ENCODE measurements at places on chromosomes 13 and 19. TPM values are rescaled to one million over a fixed set of nuclear protein-coding genes. Genes with fewer than 3 reads are reported as not detected.

- H3K27me3 ChIP-seq: no peaks in the 10 kb centered on the region
- no peaks in the 10 kb centered on the region for H3K36me3 ChIP-seq
- H3K27ac ChIP-seq: no peak overlapping the region
- no peaks in the 10 kb centered on the region for H3K4me1 ChIP-seq
- H3K4me3 ChIP-seq: no peak overlapping the region
Measured at GRCh38 chr13:41608111-41608838, 150.9 kb downstream of the RGCC start.

CBARP gene
- 1.1 TPM for total RNA-seq

DNA sequence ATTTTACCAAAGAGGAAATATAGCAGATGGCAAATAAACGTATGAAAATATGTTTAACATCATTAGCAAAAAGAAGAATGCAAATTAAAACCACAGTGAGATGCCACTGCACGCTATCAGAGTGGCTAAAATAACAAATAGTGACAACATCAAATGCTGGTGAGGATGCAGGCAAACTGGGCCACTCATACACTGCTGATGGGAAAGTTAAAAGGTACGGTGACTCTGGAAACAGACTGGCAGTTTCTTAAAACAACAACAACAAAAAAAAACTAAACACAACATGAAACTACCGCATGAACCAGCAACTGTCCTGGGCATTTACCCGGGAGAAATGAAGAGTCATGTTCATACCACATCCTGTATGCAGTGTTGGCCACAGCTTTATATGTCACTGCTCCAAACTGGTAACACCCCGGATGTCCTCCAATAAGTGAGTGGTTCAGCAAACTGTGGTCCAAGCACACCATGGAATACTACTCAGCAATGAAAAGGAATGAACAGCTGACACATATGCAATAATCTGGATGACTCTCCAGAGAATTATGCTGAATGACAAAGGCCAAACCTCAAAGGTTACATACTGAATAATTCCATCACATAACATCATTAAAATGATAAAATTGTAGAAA, 22.3 kb downstream of the EPS15L1 start:
- no peaks in the 10 kb centered on the region for H3K36me3 ChIP-seq
- DNase-seq: no peak
- no peak overlapping the region for H3K27ac ChIP-seq
- H3K4me1 ChIP-seq: peaks cover 23% of the 10 kb centered on the region
- no peak overlapping the region for H3K4me3 ChIP-seq

DNA sequence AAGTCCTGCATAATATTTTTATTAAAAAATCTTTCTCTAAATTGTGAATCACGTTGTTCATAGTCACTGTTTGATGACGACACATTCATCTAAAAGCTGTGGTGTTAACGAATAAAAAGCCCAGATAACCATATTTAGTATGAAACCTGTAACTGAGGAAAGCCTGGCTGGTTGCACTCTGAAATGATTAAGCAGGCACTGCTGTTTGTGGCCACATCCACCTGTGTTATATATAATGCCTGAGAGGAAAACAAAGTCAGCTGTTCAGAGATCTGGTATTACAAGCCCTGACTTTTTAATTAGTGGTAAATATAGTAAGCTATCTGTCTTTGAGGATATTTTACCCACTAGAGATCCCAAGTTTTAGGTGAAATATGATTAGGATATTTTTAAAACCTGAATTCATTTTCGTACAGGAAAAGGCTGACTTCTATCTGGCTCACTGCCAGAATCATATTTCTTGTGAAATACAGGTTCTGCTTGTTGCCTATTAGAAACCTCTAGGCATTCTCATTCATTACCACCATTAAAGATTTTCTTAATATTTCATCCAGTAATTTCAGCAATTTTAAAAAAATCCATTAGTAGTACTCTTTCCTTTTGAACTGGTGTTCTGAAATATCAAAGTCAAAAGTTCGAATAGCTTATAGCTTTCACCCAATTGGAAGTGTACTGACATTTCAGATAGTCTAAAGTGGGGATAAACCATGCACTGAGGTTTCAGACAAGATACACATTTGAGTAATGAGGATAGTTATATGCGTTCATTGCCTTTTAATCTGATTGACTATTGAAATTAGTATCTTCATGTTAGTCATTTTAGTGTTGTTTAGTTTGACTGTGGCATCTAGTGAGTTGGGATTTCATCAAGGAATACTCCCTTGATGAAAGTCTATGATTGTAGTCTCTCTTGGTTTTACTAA, 79.7 kb downstream of the LMO7 start:
- no peaks in the 10 kb centered on the region for H3K4me1 ChIP-seq
- no peak overlapping the region for H3K27ac ChIP-seq
- DNase-seq: no peak
- no peaks in the 10 kb centered on the region for H3K27me3 ChIP-seq
- no peaks in the 10 kb centered on the region for H3K36me3 ChIP-seq

- no peak for DNase-seq
- H3K4me3 ChIP-seq: no peak overlapping the region
- no peak overlapping the region for H3K27ac ChIP-seq
- H3K4me1 ChIP-seq: no peaks in the 10 kb centered on the region
- H3K27me3 ChIP-seq: no peaks in the 10 kb centered on the region
- H3K36me3 ChIP-seq: no peaks in the 10 kb centered on the region
Measured at GRCh38 chr13:61751039-61751438, 335.4 kb upstream of the PCDH20 start.

- H3K27ac ChIP-seq: no peak overlapping the region
- H3K27me3 ChIP-seq: no peaks in the 10 kb centered on the region
- no peaks in the 10 kb centered on the region for H3K36me3 ChIP-seq
Measured at GRCh38 chr19:35194012-35194984, 34.2 kb downstream of the FAM187B start.

GRCh38 chr13:99871249-99871898, 100.2 kb downstream of the ZIC5 start:
- H3K4me1 ChIP-seq: no peaks in the 10 kb centered on the region
- H3K4me3 ChIP-seq: no peak overlapping the region
- no peak for DNase-seq
- no peaks in the 10 kb centered on the region for H3K27me3 ChIP-seq
- H3K27ac ChIP-seq: no peak overlapping the region
- no peaks in the 10 kb centered on the region for H3K36me3 ChIP-seq

DNA sequence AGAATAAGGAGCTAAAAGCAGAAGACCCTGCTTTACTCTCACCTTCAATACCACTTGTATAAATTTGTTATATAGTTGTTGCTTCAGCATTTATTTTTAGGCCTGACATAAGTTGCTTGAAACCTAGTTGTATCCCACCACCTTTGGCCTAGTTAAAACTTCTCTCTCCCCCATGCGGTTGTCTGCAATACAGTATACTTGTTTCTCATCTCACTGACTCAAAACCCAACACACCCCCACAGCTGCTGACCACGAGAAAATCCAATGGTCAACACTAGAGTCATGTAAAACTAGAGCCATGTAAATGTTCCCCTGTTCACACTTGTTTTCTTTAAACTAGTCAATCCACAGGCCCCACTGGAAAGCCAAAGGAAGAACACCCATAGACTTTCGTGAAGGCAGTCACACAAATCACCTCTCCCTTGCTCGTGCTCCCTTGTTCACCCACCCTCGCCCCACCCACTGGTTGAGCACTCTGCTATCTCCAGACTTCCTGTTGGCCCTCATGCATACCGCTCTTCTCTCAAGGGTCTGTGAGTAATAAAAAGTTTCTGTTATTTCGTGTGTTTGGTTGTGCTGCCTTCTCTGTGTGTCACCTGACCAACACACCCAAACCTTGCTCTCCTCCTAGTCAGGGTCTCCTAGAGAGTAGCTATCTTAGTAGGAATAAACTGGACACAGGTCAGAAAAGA, 12.9 kb upstream of the CCDC169 start:
- DNase-seq: no peak
- no peak overlapping the region for H3K4me3 ChIP-seq
- no peak overlapping the region for H3K27ac ChIP-seq
- peaks cover 55% of the 10 kb centered on the region for H3K36me3 ChIP-seq
- H3K27me3 ChIP-seq: no peaks in the 10 kb centered on the region
- peaks cover 4% of the 10 kb centered on the region for H3K4me1 ChIP-seq

DNA sequence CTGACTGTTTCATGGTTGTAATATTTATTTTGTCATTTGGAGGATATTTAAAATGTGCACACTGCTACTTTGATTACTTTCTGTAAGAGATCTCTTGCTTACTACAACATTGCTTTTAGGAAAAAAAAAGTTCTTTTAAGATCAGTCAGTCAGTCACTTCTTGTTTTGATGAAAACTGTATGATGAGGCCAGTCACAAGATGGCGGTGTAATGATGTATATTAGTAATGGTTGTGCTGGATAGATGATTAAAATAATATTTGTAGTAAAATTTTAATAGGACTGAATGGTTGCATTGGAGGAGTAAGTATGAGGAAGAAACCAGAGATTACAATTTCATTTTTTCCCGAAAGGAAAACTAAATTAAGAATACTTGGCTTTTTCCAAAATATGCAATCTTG, 2411.1 kb downstream of the PCDH9 start:
- H3K27me3 ChIP-seq: no peaks in the 10 kb centered on the region
- H3K4me1 ChIP-seq: no peaks in the 10 kb centered on the region
- H3K27ac ChIP-seq: no peak overlapping the region
- DNase-seq: no peak
- no peaks in the 10 kb centered on the region for H3K36me3 ChIP-seq
- no peak overlapping the region for H3K4me3 ChIP-seq
